ENCODE measurements at places on chromosomes 13 and 19.

- DNase-seq, result no peak
Measured at GRCh38 chr19:29837996-29838395, 26.2 kb downstream of the CCNE1 start.

DNA sequence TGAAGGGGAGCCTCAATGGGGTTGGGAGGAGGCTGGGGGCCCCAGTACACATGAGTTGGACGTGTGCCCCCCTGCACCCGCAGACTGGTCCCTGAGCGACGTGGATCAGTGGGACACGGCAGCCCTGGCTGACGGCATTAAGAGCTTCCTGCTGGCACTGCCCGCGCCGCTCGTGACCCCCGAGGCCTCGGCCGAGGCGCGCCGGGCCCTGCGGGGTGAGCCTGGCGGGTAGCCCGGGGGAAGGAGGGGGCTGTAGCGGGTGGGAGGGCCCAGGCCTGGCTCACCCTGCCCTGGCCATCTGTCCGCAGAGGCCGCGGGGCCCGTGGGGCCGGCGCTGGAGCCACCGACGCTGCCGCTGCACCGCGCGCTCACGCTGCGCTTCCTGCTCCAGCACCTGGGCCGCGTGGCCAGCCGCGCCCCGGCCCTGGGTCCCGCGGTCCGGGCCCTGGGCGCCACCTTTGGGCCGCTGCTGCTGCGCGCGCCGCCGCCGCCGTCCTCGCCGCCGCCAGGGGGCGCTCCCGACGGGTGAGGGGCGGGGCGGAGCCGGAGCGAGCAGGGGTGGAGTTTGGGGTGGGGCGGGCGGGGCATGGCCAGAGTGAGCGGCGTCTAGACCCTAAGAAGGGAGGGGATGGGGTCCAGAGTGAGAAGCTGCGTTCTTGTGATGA, 8.1 kb downstream of the PIK3R2 start:
- peak; percentile 73 for DNase-seq

DNA sequence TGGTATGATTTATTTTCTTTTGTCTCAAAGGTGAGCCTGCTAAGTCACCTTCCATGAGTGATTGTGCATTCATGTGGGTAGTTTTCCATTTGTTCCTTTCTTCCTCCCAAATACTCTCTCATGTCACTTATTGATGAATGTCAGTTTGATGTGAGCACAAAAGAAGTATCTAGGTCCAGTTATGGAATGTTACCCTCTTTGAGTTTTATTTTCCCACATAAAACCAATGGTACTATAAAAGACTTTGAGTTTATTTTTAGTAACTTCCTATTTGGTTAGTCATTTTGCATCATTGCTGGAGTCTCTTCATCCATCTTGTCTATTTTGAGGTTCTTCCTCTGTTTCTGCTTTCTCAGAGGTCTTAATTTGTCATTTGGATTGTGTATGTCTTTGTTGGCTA, 321.3 kb downstream of the GPC6 start:
- DNase-seq, result no peak

GRCh38 chr19:49836176-49837008, 14.6 kb upstream of the PTOV1 start:
- DNase-seq, result no peak

DNA sequence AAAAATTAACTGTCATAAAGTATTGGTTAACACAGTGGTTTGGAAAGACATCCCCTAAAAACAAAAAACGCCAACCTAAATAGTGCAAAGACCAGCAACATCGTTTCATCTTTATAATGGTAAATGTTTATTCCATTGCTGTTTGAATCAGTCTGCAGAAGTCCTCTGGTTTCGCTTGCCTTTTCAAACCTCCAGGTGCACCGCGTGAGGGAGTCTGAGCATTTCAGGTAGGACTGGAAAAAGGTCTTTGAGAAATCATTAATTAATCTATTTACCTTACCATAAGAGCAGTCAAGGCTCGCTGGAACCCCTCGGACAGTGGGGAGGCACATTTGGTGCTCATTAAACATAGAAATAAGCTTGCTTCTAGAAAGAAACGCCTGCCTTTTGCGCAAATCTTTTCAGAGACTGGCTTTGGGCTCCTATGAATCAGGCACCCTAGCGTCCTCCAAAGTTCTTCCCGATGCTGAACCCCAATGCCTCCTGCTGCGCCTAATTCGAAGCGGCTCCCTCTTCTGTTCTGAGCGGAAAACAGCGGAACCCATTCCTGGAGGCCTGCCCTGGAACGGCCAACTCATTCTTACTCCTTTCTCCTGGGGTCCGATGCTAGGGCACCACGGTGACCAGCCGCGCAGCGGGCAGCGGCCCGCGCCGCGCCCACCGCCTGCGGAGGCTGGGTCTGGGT, 951 bp upstream of the MTUS2 start:
- no peak for DNase-seq

DNA sequence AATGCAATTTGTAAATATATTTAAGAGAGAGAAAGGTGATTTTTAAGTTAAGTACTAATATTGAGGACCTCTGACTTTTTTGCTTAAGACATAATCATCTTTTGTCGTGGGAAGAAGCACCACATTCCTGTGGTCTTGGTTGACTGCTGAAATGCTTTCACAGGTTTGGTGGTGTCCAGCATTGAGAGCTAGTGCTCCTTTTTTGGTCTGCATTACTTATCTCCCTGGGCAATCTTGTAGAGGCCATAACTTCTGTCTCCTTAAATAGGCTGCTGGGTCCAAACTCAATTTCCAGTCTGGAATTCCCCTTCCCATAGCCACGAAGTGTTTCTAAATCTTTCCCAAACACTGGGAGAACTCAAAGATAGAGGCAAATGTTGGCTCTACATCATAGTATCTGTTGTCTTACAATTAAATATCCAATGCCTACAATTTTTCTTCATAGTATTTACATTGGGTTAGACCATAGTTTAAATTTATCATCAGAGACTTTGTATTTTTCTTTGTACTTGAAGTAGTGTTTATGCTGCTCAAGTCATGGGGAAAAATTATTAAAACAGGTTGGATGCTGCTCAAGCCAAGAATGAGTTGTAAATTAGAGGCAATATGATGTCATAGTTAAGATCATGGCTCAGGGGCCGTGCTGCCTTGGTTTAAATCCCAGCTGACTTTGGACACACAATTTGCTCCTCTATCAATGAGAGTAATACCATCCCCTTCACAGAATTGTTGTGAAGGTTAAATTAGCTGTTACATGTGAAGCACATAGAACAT, 105.6 kb downstream of the POSTN start:
- DNase-seq, result no peak

GRCh38 chr13:39336937-39337336, 266.1 kb downstream of the LHFPL6 start:
- no peak for DNase-seq

Data from hindlimb muscle (tissue), 1 donor.